ENCODE measurements at places on chromosomes 1 and 21.

DNA sequence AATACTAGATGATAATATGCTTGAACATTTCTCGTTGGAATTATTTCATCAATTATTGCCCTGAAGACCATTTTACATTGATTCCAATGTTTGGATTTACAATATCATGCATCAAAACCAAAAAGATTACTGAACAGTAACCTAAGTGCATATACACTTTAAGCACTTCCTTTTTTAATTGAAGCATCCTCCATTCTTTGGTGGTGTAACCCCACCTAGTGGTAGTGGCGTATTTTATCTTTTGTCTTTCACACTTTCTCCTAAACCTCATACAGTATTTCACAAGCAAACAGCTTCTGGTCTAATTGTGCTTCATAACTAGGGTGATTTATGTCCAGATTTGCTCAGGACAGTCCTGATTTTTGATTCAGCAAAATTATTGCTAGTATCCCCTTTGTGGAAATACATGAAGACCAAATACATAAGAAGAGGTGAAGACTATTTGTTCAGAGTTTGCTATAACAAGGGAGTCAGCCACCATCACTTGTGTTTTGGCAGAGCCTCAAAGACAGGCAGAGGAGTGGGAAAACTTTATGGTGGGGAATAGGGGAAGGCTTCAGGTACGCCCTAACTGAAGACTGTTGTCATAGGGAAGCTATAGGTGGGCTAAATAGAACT is 3.4 kb upstream of the NVL start:
- DNase-seq = no peak

DNA sequence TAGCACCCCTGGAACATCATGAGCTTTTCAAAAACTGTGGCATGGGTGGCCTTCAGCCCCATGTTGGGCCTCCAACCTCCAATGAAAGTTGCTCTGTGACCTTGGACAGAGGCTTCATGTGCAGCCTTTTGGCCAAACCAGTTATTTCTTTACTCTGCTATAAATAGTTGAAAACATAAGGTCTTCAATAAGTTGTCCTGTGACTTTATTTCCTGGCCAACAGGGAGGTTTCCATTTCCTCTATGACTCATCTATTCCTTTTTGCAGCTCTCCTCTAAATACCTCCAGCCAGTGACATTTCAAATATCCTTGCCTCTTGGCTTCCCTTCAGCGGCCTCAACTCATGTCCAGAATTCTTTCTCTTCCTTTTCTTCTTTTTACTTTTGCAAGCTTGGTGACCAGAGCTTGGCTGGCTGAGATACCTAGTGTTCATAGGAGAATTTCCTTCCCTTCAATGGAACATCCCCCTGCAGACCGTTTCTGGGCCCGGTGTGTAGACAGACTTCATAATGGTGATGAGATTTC is 22.7 kb upstream of the TRIM67 start:
- DNase-seq = no peak

GRCh38 chr1:214632091-214632490 is 29.1 kb downstream of the CENPF start:
- no peak for DNase-seq

GRCh38 chr1:10440305-10440704 is 9.5 kb upstream of the CORT start:
- DNase-seq = no peak

DNA sequence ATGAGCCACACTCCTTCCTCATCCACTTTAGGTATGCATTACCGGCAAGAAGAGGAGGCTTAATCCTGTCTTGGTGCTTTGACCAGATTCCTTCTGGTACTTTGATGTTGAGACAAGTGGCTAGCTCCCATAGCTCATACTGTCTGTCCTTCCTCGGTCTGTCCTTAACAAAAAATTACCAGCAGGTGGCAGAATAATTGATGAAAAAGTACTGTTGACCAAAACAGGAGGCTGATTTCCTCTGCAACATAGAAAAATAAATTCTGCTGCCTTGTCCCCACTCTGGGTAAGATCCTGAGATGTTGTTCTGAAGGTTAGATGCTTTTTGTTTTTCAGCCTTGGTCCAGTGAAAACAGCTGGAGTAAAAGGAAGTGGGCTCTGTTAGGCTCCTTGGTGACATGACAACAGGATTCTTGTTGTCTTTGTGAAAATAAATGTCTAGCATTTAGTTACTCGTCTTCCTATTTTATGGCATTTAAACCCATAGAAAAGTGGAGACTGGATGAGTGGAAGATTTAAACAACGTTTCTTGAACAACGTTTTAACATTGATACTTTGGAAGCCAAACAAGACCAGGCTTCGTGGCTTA is 11.2 kb upstream of the HJV start:
- DNase-seq = no peak

DNA sequence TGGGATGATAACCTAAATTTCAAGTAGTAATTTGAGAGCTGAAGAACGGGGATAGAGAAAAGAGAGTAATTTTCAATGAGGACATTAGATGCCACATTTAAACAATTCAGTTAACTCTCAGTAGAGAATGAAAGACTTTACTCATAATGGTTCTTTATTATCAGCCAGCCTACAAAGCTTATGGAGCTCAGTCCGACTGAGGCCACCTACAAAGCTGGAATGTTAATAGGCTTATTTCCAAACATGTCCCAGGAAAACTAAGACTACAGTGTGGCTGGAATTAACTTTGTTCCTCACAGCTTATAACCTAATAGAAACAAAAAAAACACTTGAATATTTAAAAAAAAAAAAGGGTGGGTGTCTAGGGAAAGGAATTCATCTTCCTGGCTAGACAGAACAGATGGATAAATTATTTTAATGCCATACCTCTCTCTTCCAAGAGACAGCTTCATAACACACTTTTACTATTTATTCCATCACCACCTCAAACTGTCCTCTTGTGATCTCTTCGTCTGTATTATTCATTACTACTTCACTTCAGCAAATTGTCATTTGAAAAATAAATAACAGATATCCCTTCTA is 9.8 kb downstream of the SLC19A2 start:
- DNase-seq = no peak

DNA sequence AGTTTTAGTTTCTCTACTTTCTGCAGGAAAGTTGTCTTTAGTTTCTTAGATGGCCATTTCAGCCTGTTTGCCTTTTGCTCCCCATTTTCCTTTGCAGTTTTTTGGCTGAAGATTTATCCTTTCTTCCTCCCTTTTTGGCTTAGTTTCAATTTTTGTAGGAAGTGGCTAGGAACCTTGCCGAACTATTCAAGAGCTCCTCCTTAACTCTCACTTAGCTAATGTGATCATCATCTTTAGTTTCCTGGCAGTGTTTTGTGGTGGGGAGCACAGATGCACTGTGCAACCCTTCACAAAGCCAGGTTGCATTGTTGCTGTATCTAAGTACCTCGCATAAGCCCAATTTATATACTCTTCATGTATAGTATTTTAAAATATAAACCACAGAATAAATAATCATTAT is 28.8 kb upstream of the CCDC181 start:
- DNase-seq = no peak

DNA sequence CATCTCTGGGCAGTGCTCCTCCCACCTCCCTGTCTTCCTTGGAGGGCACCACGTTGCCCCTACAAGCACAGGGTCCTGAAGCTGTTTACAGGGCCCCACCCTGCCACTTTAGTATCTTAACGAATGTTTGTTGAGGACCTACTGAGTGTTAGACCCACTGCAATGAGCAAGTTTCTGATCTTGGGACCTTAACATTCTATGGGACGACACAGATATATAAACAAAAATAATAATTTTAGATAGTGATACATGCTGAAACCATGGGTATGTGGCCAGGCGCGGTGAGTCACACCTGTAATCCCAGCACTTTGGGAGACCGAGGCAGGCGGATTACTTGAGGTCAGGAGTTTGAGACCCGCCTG is 10.1 kb downstream of the ENTREP3 start:
- DNase-seq = no peak

- no peak for DNase-seq
Observed at GRCh38 chr21:45470087-45470515, 65.1 kb downstream of the COL18A1 start.

DNA sequence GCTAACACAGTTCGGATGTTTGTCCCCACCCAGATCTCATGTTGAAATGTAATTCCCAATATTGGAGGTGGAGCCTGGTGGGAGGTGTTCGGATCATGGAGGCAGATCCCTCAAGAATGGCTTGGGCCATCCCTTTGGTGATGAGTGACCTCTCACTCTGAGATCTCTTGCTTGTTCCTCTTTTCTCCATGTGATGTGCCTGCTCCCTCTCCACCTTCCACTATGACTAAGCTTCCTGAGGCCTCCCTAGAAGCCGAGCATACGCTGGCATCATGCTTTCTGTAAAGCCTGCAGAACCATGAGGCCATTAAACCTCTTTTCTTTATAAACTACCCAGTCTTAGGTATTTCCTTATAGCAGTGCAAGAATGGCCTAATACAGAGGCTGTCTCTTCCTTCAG is 8.1 kb upstream of the PLA2G5 start:
- no peak for DNase-seq

DNA sequence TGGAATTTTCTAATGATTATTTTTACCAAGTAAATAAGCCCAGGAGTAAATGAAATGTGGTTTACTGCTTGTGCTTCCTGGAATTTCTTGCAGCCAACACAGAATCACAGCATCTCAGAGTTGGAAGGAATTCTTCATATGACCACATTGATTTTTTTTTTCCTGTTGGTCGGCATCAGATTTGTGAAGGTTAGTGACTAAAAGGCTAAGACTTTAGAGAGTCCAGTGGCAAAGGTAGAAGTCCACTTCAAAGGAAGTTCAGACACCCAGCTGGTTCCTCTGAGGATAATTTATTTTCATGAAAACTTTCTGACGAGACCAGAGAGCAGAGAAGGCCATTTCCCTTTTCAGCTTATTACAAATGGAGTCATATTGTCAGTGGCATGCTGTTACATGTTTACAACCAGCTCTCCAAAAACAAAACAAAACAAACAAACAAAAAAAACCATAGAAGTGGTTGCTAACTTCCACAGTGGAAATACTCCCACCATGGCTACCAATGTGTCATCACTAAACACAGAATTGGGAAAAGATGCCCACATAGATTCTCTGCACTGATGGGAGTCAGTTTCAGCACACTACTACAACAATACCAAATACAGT is 77.2 kb upstream of the CDC42BPA start:
- no peak for DNase-seq

DNA sequence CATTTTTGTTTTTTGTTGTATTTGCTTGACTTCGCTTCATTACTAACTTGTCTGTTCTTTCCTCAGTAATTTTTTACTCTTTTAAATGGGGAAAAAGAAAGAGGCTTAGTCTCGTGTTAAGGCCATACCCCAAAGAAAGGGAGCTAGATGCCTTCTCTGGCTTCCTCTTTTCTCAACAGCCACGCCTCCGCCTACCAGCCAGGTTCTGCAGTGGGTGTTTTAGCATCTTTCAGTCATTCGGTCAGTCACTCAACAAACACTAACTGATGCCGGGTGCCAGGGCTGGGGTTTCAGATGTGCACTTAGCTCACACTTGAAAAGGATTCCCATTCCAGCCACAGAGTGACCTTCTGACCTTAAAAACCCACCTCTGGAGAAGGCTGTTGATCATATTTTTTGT is 46.3 kb upstream of the VAV3 start:
- no peak for DNase-seq

GRCh38 chr1:230691615-230692014 is 22.3 kb downstream of the AGT start:
- DNase-seq = no peak

DNA sequence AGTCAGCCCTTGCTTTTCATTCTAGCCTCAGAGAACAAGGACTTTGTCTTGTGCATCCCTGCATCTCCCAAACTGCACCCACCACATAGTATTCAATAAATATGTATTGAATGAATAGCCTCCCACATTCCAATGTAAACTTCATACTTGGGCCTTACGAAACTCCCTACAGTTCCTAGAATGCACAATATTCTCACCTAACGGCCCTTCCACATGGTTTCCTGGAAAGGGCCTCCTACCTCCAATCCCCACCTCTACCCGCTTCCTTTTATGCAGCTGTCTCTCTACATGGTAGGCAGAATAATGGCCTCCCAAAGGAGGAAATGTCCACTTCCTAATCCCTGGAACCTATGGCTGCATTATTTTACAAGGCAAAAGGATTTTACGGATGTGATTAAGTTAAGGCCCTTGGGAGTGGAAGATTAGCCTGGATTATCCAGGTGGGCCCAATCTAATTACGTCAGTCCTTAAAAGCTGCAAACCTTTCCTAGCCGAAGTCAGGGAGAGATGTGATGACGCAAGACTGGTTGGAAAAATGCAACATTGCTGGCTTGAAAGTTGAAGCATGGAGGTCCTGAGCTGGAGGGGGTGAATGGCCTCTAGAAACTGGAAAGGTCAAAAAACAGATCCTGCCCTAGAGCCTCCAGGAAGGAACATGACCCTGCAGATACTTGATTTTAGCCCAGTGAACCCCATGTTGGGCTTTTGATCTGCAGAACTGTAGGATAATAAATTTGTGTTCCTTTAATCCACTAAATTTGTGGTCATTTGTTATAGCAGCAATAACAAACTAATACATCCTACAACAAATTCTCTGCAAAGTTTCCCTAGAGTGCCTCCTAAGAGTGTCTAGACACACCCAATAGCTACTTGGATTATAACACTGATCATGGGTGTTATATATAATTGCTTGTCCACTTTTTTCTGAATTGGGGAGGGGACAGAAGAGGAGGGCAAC is 5.2 kb upstream of the PIK3C2B start:
- no peak for DNase-seq

GRCh38 chr1:187051618-187052232 is 223.0 kb downstream of the PLA2G4A start:
- no peak for DNase-seq

DNA sequence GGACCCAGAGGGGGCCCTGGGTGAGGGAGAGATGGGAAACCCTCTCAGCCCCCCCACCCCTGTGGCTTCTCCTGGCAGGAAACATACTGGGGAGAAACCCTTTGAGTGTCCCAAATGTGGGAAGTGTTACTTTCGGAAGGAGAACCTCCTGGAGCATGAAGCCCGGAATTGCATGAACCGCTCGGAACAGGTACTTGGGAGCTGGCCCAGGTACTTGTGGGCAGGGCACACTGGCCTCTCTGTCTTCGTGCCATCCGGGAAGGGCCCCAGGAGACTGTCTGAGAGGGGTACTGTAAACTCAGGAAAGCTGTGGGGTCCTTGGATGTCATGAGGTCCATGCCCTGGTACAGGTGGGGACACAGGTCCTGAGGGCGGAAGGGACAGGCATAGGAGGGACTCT is 6.0 kb downstream of the ZBTB48 start:
- DNase-seq = no peak

- no peak for DNase-seq
Observed at GRCh38 chr1:151620286-151620685, 8.4 kb downstream of the SNX27 start.

GRCh38 chr1:235657747-235658526 is 8.4 kb upstream of the GNG4 start:
- no peak for DNase-seq

- no peak for DNase-seq
Observed at GRCh38 chr21:37711836-37712568, 204.3 kb downstream of the KCNJ6 start.

DNA sequence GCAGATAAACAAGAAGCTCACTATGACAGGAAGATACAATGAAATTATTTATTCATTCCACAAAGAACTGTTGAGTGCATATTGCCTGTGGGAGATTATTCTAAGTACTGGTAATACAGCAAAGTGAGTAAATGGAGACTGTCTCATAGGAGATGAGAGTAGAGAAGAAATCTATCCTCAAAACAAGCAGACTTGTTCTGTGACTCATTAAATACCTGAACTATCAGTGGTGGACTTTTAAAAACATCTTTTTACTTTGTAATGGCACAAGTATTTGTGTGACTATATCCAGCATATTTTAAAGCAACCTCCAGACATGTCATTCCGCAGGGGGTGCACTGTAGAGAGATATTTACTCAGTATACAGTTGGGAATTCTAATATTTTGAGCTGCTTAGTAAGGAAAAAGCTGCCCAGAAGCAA is 259.2 kb downstream of the FMN2 start:
- no peak for DNase-seq

- DNase-seq = no peak
Observed at GRCh38 chr1:186793582-186793927, 35.2 kb upstream of the PLA2G4A start.
